ENCODE measurements at places on chromosomes 1 and 21.

DNA sequence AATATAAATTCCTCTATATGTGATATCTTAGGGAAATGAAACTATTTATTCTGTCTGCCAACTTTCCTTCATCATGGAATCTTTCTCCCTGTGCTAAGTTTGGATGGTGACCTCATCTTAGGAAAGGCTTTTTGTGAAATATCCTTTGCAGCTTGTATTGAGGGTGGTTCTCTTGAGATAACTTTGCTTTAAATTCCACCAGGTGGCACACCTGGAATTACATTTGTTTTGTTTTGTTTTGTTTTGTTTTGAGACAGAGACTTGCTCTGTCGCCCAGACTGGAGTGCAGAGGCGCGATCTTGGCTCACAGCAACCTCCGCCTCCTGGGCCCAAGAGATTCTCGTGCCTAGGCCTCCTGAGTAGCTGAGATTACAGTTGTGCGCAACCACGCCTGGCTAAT is 7.6 kb upstream of the CD1A start:
- no peak for DNase-seq

- peak; percentile 28 for DNase-seq
Measured at GRCh38 chr1:163528710-163529348, 207.1 kb downstream of the NUF2 start.

GRCh38 chr1:217734973-217735372 is 103.8 kb downstream of the SPATA17 start:
- DNase-seq = no peak

- no peak for DNase-seq
Measured at GRCh38 chr1:8937701-8938100, 8.0 kb upstream of the CA6 start.

GRCh38 chr1:195495720-195496635 is 1112.3 kb downstream of the KCNT2 start:
- DNase-seq = no peak

GRCh38 chr1:56557746-56558145 is 21.6 kb downstream of the PLPP3 start:
- DNase-seq = no peak

DNA sequence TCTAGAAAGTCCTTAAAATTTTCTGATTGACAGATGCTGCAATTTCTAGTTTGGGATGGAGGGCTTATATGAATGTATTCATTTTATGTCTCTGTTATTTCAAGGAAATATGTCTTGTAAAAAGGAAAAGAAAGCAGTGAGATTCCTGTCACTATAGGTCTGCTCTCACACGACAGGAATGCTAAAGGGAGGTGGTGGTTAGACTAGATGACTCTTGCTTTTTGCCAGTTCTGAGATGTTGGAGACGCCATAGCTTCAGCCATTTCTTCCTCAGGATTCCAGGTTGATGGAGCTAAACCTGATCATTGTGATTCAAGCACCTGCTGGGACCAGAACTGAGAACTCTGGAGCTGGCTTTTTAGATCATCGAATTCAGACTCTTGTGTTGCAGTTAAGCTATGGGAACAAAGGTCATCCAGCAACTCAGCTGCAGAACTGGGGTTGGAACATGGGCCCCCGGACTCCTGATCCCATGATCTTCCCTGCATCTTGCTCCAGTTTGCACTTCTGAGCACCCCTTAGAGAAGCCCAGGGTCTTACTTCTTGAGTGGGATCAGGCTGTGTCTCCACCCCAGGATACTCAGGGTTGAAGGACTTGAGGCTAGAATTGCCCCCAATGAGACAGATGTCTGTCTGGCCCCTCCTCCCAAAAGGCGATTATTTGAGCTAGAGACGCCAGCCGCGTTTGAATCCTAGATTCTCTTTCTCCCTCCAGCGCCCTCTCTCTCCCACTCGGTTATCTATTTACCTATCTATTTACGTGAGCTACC is 46.7 kb upstream of the FOXO6 start:
- peak; percentile 71 for DNase-seq

- peak; percentile 16 for DNase-seq
Measured at GRCh38 chr21:40466893-40467483, 380.0 kb downstream of the DSCAM start.

DNA sequence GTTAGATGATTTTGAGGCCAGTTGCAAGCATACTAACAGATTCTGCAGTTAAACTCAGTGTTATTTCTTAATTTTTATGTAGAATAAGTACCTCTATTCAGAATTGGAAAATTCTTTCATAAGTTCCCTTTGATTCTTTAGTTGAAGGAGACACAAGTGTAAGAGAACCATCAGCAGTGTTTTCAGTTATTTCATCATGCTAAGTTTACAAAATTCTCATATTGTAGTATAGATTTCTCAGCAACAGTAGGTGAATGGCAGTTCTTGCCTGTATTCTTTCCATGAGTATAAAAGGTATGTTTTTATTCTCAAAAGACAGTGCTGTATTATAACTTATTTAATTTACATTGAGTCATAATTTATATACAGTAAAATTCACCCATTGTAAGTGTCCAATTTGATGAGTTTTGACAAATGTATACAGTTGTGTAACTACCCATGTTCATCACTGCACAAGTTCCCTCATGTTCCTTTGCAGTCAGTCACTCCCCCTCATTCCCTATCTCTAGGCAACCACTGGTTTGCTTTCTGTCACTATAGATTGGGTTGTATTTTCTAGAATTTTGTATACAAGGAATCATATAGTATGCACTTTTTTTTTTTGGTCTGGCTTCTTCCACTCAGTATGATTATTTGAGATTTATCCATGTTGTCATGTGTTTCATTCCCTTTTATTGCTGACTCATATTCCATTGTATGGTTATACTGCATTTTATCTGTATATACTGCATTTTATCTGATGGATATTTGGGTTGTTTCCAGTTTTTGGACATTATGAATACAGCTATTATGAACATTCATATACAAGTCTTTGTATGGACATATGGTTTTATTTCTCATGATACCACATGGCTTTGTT is 3.9 kb downstream of the RPS6KC1 start:
- no peak for DNase-seq

Data from fibroblast of skin of back (primary cell).